ENCODE measurements at places on chromosomes 3 and 15.

GRCh38 chr15:59410391-59410896, 27.5 kb upstream of the FAM81A start:
- no peak for DNase-seq

DNA sequence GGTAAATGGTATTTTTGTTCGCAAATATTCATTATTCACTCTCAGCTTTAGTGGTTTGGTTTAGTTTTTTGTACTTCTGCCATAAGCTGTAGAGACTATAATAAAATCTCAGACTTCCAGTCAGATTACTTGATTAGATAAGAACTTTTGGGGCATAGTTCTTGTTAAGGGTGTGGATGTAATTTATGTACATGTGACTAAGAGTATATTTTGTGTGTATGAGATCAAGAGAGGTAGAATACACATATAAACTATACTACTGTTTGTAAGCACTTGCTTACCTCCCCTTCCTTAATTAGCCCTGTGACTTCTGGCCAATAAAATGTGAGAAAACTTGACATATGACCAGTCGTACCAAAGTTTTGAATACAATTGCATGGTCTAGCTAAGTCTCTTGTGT, 12.0 kb downstream of the CNTN3 start:
- no peak for DNase-seq

DNA sequence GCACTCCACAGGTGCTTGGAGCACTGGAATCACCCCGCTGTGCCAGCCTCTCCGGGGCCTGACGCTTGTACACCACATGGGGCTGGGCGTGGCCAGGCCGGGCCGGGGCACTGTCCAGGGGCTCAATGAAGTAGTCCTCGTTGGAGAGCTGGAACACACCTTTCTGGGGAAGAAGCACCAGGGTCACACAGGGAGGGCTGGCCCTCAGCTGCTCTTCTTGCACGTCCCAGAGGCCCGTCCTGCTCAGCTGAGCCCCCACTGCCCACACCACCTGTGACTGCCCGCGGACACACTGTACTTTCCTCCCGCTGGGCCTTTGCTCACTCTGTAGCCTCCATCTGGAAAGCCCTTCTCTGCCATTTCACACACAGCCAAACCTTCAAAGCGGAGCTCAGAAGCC, 13.3 kb downstream of the ADAMTS7 start:
- DNase-seq: no peak

GRCh38 chr3:71226565-71227269, 356.8 kb downstream of the FOXP1 start:
- DNase-seq: peak; percentile 61

DNA sequence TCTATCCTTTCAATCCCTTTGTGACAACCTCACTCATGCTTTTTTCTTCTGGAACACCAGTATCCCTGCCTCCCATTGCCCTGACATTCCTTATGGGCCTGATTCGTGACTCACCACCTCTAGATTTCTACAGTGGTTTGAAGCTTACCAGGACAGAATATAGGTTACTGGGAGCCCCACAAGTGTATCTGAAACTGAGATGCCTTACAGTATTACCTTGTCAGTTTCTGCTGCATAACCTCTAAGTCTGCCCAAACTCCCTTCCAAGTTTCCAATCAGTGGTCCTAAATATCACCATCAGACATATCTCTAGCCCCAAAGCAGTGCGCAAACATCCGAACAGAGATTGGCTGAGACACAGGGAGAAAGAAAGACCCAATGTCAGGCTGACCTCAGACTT, 5.6 kb downstream of the CPB1 start:
- no peak for DNase-seq

DNA sequence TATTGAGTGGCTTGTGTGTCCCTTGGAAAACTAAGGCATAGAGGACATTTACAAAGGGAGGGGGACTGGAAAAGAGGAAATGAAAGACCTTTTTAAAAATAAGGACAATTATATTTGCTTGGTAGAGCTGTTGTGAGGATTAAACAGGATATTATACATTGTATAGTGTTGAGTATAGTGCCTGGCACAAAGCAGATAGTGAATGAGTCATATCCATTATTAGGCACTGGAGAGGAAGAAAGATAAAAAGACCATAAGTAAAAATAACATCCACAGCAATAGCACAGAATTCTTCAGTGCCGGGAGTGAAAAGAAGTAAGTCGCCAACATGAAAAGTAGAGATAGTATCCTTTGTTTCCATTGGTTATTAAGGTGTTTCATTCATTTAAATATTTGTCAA, 623.3 kb downstream of the PDCD6IP start:
- no peak for DNase-seq

DNA sequence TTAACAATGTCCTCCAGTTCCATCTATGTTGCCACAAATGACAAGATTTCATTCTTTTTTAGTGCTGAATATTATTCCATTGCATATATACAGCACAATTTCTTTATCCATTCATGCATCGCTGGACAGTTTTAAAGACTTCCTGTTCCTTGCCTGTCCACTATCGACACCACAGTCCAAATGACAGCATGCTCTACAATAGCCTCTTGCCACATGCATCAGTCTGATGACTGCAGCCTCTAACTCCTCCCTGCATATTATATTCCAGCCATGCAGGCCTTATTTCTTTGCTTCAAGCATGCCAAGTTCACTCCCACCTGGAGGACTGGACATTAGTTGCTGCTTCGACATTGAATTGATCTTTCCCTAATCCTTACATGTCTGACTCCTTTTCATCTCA, 306.2 kb downstream of the FOXP1 start:
- DNase-seq: no peak

GRCh38 chr3:42507761-42508335, 5.4 kb downstream of the VIPR1 start:
- no peak for DNase-seq
